ENCODE measurements at places on chromosomes 2 and 18. TPM values are rescaled to one million over a fixed set of nuclear protein-coding genes. Genes with fewer than 3 reads are reported as not detected.

Gene PAIP2B
- total RNA-seq, result 1.5 TPM

Gene VAMP5
- 72.0 TPM for total RNA-seq

DNA sequence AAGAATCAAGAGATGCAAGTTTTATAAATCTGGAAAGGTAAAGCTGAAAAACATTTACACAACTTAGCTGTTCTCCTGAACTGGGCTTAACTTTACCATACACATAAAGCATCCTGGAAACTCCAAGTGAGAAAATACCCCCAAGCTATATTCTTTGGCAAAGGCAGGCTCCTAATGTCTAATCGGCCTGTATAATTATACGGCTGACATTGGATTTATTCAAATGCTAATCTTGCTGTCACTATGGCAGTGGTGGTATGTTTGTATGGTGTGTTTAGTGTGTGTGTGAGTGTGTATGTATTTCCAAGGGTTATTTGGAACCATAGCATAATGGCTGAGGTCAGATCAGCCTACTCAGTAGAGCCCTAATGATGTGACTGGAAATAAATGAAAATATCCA, 1031.8 kb upstream of the ZEB2 start:
- DNase-seq, result no peak

DNA sequence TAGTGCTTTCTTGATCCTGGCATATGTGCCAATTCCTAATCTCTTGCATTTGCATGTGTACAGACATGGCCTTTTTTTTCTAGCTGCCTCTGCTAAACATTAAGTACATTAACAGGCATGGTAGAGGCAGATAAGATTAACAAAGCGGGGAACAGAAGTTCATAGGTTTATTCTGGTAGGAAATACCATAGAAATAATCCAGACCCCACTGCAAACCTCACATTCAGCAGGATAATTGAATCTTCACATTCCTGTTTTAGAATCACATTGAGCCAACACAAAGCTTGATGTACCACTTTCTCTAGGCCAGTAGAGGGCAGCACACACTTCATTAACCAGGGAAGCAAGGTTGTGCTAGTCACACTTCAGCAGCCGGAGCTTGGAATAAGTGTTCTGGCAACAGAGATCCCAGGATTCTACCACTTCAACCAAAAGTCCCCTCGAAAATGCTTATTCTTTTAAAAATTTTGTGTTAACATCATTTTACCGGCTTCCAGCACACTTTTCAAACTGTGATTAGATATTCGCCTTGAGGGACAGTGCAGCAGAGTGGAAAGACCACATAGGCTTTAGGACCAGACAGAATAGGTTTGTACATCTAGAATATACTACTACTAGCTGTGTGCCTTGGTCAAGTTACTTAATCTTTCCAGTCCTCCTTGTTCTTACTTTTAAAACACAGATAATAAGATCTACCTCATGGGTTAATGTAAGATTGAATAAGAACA, 420.2 kb upstream of the CHST9 start:
- peak; percentile 36 for DNase-seq

Gene RAB3GAP1
- total RNA-seq, result 10.7 TPM

GRCh38 chr18:2002604-2003003, 568.7 kb downstream of the METTL4 start:
- no peak for DNase-seq

Gene PRKAG3
- total RNA-seq, result not detected

DNA sequence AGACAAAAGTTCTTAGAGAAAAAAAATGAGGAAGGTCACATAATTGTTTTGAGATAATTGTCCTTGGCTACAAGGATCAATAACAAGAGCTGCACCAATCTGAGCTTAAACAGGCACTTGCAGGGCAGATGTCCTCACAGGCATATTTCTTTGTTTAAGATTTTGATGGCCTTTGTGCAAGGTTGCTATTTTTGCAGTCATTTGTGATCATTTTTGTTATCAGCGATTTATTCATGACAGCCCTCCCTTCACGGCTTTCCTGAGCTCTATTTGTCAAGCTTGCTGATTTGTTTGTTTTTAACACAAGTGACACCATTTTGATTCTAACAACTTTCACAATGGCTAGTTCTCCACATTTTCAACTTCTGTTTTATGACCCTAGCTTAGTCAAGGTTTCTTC, 418.6 kb upstream of the REG3G start:
- DNase-seq, result no peak

- DNase-seq, result no peak
Observed at GRCh38 chr2:239544143-239544917, 143.5 kb upstream of the HDAC4 start.

GRCh38 chr18:76593843-76594242, 98.8 kb upstream of the ZNF516 start:
- no peak for DNase-seq

All from activated CD8-positive, alpha-beta T cell treated with anti-CD3 and anti-CD28 coated beads, Interleukin-2, amount 10 ng/mL, durations not matched to agents 7 days and 5 days (primary cell).